ENCODE measurements at places on chromosomes 7 and 10.

DNA sequence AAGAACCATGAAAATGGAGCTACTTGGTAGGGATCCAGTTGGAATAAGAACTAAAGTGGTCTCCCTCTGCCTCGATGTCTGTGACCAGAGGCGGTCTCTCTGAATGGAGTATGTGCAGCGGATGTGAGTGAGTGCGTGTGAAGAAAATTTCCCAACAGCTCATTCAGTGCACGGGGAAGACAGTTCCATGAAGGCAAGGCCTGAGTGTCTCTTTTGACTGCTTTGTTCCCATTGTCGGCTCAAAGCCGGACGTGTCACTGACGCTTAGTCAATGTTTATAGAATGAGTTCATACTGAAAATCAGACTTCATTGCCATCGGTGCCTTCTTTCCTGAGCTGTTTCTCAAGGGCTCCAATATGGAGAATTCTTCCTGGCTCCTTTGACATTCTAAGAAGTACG lies 55.3 kb upstream of the GRB10 start:
- DNase-seq: no peak

GRCh38 chr10:92990615-92991014 lies 70.0 kb upstream of the CYP26C1 start:
- peak; percentile 71 for DNase-seq

- no peak for DNase-seq
These were observed 18.7 kb upstream of the PTF1A start for GRCh38 chr10:23173214-23174073.

DNA sequence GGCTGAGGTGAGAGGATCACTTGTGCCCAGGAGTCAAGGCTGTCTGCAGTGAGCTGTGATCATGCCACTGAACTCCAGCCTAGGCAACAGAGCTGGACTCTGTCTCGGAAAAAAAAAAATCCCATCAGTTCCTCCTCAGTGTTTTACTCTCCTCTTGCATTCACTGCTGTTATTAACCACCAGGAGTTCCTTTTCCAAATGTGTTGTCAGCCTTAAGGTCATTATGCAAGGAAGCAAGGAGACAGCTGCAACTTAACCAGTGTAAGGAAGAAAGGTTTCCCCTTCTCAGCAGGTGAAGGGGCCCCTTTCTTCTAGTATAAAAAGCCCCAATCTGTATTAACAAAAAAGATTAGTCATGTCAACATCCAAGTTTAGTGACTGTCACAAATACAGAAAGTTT lies 86.6 kb upstream of the LEP start:
- DNase-seq: no peak

- DNase-seq: no peak
These were observed 205.4 kb upstream of the C7orf33 start for GRCh38 chr7:148385009-148385682.

- DNase-seq: no peak
These were observed 323.4 kb downstream of the WDR37 start for GRCh38 chr10:1379601-1380000.

DNA sequence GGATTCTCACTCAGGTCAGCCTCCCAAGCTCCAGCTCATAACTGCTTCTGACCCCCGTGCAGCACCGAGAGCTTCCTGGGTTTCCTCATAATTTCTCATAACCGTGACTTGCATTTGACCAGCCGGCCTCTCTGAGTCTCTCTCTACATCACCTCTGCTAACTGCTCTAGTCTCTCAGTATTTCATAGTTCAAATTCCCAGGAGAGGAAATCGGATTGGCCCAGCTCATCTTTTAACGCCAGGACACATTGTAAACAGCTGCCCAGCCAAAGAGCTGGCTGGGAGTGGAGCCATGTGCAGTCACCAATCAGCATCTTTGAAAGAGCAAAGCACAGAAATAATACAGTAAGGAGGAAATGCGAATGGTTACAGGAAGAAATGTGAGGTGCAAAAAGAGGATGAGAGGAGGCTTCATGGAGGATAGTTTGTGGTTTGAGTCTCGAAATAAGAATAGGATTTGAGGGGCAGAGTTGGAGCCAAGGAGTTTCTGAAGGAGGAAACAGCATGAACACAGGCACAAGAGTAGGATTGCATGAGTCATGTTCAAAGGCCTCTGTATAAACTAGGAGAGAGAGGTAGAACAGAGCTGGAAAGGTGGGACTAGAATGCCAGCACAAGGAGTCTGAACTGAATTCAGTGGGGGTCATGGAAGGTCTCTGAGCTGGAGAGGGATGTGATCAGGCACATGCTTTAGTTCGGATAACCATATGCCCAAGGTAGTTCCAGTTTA lies 15.2 kb upstream of the LBX1 start:
- no peak for DNase-seq

DNA sequence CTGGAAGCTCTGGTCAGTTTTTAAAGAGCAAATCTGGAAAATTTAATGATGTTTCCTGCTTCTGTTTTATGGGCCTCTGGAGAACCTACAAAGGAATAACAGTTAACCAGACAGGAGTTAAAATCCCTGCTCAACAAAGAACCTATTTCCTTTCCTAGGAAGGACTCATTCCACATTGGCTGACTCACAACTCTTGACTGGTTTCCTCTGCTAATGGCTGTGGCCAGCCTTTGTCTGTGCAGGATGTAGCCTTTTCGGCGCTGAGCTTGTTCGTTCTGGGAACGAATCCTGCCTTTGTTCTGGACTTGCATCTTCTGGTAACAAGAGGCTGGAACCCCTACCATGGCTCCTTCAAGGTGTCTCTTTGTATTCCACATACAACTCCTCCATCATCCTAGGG lies 112.8 kb upstream of the PDCD4 start:
- no peak for DNase-seq

- peak; percentile 87 for DNase-seq
These were observed at the start of gene TRIP6 for GRCh38 chr7:100867040-100867775. TSS of gene TRIP6 (plus strand) at chr7:100867387. CDS start at chr7:100867498, 111 bp downstream.

DNA sequence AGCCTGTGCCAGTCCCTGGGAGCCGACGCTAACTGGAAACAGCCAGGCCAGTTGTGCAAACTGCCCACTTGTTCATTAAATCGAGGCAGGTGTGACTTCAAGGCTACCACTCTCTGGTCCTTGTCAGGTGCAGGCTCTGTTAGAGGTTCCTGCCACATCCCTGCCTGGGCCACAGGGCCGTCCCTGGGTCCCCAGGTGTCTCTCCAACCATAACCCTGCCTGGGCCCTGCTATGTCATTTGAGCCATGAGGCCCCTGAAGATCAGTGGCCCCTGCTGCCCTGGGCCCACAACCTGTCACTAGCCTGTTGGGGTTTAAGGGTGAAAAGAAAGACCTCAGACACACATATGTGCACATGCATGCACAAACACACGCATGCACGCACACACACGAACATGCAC lies 326.9 kb downstream of the TNS3 start:
- no peak for DNase-seq

GRCh38 chr10:90912854-90913479 lies 7.9 kb downstream of the ANKRD1 start:
- DNase-seq: no peak

GRCh38 chr7:31475368-31475767 lies 38.5 kb upstream of the ITPRID1 start:
- no peak for DNase-seq

- DNase-seq: no peak
These were observed 78.5 kb downstream of the HGF start for GRCh38 chr7:81691199-81691821.

- DNase-seq: peak; percentile 31
These were observed 375 bp upstream of the CHN2 start for GRCh38 chr7:29194206-29194593.

GRCh38 chr10:69728335-69728870 lies 73.3 kb upstream of the COL13A1 start:
- no peak for DNase-seq

GRCh38 chr7:114900127-114900526 lies 21.8 kb upstream of the MDFIC start:
- no peak for DNase-seq

DNA sequence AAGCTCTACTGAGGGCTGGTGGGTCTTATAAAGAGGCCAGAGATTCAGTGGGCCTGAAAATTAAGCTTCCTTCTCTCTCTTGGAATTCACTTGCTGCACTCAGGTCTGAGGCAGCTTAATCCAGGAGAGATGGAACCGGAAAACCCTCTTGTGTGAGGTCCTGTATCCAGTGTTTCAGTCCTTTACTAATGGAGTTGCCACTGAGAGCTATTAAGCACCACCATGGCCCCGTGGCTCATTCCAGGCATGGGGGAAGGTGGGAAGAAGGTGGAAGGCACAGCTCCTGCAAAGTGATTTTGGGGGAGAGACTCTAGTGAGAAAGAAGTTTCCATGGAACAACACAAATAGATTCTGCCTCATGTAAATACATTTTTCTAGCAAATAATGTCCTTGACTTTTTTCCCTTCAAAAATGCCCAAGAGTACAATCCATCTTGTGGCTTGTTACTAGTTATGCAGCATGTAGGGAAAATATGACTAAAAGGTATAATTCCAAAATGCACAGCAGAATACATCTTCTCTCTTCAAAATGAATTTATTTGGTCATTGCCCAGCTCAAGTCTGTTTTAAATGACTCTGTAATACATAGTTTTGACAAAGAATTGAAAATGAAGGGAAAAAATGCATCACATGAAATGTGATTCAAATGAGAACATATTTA lies 46.7 kb upstream of the FOXI2 start:
- no peak for DNase-seq

DNA sequence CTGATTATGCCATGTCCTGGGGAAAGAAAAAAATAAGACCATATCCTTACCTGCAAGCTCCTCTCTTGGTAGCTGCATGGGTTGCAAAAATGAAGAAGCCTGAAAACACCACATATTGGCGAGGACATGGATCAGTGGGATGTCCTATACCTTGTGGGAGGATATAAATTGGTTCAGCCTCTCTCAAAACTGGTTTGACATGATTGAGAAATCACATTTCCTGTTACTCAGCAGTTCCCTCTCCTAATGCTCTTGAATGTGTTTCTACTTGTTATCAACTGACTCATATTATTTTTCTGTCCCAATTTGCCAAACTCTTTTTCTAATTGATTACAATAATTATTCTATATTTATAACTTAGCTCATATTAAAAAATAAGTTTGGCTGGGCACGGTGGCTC lies 380.2 kb downstream of the EXOC4 start:
- peak; percentile 46 for DNase-seq

DNA sequence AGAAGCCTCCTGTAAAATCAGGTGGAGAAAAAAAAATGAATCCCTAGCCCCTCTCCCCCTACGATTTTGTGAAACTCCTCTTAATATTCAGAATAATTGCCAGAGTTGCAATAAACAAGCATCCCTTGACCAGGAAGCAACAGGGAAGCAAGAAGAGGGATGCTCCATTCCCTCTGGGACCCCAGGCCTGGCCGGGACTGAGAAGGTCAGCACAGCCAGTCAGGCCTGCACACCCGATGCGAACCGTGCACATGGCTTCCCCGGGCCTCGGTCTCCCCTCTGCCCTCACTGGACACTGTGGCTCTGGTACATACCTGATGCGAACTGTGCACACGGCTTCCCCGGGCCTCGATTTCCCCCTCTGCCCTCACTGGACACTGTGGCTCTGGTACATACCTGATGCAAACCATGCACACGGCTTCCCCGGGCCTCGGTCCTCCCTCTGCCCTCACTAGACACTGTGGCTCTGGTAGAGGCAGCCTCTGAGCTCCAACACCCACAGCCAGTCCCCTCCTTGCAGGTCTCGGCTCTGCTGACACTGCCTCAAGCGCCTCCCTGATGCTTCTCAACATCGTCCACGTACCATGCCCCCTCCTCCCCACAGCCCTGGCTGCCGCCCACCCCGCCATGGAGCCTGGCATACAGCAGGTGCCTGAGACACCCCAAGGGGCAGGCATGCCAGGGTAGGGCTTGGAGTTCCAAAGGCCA lies 138.6 kb downstream of the DIP2C start:
- no peak for DNase-seq

DNA sequence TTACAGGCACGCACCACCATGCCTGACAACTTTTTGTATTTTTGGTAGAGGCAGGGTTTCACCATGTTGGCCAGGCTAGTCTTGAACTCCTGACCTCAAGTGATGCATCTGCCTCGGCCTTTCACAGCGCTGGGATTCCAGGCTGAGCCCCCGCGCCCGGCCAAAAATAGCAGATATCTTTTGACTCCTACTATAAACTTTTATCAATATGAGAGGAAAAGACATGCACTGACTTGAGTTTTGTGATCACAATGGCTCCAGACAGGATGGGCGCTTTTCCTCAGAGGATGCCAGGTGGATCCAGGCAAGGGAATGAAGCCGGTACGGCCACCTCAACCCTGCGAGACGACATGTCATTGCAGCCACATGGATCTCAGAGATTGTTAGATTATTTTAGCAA lies 123.9 kb downstream of the DNAJB6 start:
- no peak for DNase-seq

- DNase-seq: no peak
These were observed 90.9 kb downstream of the DIP2C start for GRCh38 chr10:598415-599170.

- DNase-seq: no peak
These were observed 135.0 kb downstream of the CDH23 start for GRCh38 chr10:71531485-71532446.

Data from hematopoietic multipotent progenitor cell treated with erythropoietin and hydrocortisone succinate and interleukin-3 and kit ligand, for 6 days (in vitro differentiated cells).